ENCODE measurements at places on chromosomes 7 and 10.

- no peak for DNase-seq
Observed at GRCh38 chr7:3206771-3207191, 94.3 kb upstream of the SDK1 start.

GRCh38 chr7:101743241-101743994, 74.0 kb upstream of the CUX1 start:
- DNase-seq: no peak

DNA sequence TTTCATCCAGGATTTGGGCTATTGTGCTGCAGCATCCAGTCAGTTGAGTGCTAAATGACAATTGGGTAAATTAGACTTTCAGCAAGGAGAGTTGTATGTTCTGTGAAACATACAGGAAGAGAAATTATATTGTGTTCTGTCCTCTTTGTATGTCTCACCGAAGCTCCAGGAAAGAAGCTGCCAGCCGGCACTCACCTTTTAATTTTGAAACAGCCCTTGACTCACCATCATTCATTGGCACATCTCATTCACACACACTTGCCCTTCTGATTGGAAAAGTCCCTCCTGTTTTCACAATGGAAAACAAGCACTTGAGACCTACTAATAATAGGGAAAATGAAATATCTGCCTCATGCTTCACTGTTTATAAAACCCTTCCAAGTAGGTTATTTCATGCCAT, 495.6 kb downstream of the RPS24 start:
- DNase-seq: no peak

GRCh38 chr7:128703609-128704241, 31.6 kb downstream of the GARIN1A start:
- DNase-seq: no peak

- DNase-seq: no peak
Observed at GRCh38 chr10:49319206-49319605, 20.2 kb downstream of the C10orf71 start.

GRCh38 chr7:36171503-36171902, 18.4 kb downstream of the EEPD1 start:
- DNase-seq: no peak

Data from stimulated activated CD8-positive, alpha-beta memory T cell treated with anti-CD3 and anti-CD28 coated beads, Interleukin-4, amount 100 ng/mL, for 1 hour (primary cell).